ENCODE measurements at places on chromosomes 6 and 20. TPM values are rescaled to one million over a fixed set of nuclear protein-coding genes. Genes with fewer than 3 reads are reported as not detected.

Gene ERVFRD-1
- not detected for total RNA-seq

Gene PDCD2
- total RNA-seq: 43.1 TPM

Gene TMEM74B
- total RNA-seq: not detected

Gene GRM1
- under 0.01 TPM for total RNA-seq

Gene GNMT
- total RNA-seq: not detected

Gene CPNE5
- total RNA-seq: 0.55 TPM

Gene FOXF2
- 3.8 TPM for total RNA-seq

Gene RNF182
- 0.28 TPM for total RNA-seq

Gene TMEM151B
- not detected for total RNA-seq

Gene TFAP2C
- under 0.01 TPM for total RNA-seq

Gene HLA-DQA2
- not detected for total RNA-seq

Gene BFSP1
- total RNA-seq: 2.8 TPM

Gene TP53INP2
- 2.2 TPM for total RNA-seq

Gene RUNX2
- 1.8 TPM for total RNA-seq

Gene TRIM40
- not detected for total RNA-seq

Gene FAM209B
- total RNA-seq: not detected

Gene COL11A2
- total RNA-seq: 0.14 TPM

Gene MDFI
- total RNA-seq: 0.55 TPM

Gene C6orf141
- total RNA-seq: 3.0 TPM

Gene ARFGEF3
- under 0.01 TPM for total RNA-seq

Gene WFDC5
- total RNA-seq: not detected

Gene C20orf202
- total RNA-seq: not detected

Gene KCNK5
- total RNA-seq: not detected

Gene AGER
- 0.14 TPM for total RNA-seq
